ENCODE measurements at places on chromosomes 2 and 18.

DNA sequence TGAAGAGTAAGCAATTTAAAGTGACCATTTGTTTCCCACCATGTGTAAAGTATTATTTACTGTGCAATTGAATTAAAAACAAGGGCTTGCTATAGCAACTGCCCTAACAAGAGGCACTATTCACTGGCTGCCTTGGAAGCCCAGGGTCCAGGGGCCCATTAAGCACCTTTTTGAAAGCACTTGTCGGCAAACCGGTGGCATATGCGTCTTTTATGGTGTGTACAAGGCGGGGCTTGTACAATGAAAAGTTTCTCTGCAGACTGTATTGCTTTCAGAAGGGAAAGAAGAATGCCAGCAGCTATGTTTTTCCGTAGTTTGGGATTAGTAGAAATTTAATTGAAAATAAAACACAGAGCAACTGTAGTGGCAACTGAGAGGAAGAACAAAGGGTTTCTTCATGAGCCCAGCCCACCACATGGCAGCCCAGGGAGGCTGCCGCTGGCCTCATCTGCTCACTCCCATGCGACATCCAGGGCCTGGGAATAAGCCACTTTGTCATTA lies 279.5 kb upstream of the PARD3B start:
- DNase-seq, result no peak

DNA sequence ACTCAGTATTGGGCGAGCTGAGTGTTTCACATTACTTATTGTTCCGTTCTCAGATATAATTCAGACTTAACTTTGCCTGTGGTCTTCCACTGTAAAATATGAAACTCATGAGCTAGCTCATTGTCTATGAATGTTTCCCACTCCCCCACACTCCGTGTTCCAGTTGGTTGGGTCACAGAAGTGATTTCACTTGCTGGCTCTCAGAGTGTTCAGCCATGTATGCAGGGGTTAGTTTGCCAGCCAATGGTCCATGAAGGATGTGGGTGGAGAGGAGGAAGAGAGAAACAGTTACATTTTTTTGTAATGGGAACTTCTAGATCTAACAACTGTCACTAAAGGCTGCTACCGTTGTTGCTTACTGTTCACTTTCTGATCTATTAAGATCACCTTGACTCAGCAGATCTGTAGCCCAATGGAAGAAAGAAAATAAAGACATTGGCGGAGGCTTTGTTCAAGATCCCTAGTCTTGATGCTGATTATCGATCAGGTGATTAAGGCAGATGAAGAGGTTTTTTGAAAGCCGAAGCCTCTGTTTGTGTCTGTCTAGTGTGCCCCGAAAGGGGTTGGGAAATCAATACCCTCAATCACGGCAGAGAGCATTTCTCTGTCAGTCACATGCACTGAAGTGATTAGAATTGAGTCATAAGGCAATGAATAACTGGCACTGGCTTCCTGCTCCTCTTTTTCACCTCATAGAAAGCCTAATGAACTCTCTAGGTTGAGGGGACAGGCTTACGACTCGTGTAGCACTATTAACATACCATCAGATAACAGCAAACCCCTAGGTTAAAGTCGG lies 279.7 kb upstream of the FIGN start:
- DNase-seq, result no peak

DNA sequence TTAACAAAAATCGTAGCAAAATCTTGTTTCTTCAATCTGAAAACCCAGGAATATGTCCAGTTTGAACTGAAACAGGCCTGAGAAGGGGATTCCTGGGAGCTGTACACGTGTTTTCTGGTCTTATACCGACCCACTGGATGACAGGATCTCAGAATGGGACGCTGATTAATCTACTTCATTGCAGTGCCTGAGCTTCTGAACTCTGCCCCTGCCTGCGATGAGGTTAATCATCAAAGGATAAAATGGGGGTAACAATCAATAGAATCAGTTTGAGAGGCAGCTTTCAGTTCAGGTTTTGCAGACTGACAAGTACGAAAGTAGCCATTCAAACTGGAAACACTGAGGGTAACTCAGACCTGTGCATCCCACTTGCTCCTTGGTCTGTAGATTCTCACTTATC lies 273.9 kb upstream of the REV1 start:
- no peak for DNase-seq

- no peak for DNase-seq
Measured at GRCh38 chr18:6621437-6621836, 108.1 kb upstream of the ARHGAP28 start.

- peak; percentile 46 for DNase-seq
Measured at GRCh38 chr2:50492477-50492851, 539.5 kb downstream of the NRXN1 start.

GRCh38 chr2:23713351-23713750 lies 213.6 kb downstream of the ATAD2B start:
- DNase-seq, result no peak

DNA sequence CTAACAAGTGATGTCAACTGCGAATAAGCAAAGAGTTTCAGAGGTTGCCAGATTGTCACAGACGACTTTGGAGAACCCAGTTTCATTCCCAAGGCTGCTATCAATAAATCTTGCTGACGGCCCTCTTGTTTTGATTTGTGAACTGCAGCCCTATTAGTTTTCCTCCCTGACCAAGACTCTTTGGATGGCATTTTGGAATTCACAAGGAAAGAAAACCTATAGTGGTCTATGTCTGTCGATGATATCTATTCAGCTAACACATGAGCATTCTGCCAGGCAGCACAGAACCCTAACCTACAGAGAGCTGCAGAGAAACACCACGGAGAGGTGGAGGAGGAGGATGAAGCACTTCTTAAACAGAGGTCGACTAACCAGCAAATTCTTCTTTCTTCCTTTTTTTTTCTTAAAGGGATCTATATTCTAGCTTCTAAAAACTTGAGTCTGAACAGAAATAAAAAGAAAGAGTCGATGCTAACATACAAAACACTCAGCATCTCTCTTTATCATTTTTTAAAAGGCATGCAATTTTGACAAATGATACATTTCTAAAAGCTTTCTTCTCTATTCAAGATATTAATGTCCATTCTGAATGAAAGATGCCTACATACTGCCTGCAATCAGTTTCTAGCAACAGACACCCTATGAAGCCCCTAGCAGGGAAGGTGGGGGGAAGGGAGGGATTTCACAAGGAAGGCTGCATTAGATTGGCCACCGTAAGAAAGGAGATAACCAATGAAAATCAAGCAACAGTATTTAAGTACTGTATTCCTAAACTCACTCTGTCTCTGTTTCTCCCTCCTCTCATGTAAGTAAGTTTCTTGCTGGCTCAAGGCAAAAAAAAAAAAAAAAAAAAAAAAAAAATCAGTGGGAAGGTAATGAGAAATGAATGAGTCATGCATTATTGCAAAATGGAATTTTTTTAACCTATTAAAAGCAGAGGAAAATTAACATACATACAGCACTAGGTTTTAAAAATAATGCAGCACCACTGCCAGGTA lies 83.0 kb upstream of the CHRNA1 start:
- DNase-seq, result peak; percentile 18

DNA sequence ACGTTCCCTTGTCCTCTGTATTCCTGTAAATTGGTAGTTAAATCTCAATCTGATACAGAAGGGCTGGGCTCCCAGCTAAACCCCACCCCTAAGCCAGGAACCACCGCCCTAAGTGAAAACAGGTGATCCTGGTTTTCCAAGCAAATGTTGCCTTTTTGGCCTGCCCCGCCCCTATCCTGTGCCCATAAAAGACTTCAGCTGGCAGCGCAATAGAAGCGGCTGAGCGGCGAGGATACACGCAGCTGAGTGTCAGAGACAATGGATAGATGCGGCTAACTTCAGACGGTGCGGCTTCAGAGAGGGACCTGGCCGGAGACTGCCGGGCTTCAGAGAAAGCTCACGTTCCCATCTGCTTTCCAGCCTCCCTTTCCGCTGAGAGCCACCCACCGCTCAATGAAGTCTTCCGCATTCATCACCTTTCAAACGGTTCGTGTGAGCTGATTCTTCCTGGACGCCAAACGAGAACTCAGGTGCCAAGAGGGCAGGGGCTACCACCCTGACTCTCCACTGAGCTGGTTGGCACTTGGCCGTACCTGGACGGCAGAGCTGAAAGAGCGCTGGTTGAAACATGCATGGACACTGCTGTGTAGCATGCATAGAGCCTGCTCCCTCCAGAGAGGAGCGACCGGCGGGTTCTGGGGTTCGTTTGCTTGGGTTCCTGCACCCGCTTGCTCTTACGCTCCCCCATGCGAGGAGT lies 49.5 kb upstream of the POLE4 start:
- no peak for DNase-seq

GRCh38 chr2:43225788-43226557 lies 433 bp downstream of the ZFP36L2 start:
- peak; percentile 84 for DNase-seq

DNA sequence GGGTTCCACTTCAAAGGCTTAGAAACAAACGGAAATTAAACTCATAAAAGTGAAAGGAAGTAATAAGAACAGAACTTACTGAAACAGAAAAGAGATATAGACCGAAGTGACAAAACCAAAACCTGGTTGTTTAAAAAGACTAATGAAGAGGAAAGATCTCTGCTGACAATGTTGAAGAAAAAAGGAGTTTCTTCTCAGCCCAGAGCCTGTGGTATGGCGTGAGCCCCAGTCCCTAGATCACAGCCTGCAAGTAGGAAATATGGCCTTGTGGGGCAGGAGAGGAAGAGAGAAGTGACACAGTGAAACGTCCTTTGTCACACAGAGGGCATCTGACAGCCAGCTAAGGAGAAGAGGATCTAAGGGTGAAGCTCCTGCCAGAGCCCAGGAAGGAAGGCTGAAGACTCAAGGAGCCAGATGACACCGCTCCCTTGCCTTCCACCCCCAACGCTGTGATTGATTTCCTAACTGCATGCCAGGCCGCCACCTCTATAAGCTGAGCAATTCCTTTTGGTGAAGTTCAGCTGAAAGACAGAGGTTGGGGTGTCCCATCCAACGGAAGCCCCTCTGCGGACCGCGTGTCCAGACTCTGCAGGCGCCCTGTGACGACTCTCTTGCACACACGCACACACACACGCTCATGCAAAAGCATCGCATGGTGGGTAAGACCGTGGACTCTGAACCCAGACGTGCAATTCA lies 141.1 kb downstream of the HDAC4 start:
- DNase-seq, result peak; percentile 31

Data from CD4-positive, alpha-beta T cell treated with Interleukin-10 for 1 hour (primary cell).